Right cardiac atrium (tissue), 5 donors: ENCODE measurements at places on chromosomes 3 and 15.

GRCh38 chr3:152258448-152259393 lies 10.0 kb upstream of the MBNL1 start:
- peak; percentile 56 for DNase-seq

DNA sequence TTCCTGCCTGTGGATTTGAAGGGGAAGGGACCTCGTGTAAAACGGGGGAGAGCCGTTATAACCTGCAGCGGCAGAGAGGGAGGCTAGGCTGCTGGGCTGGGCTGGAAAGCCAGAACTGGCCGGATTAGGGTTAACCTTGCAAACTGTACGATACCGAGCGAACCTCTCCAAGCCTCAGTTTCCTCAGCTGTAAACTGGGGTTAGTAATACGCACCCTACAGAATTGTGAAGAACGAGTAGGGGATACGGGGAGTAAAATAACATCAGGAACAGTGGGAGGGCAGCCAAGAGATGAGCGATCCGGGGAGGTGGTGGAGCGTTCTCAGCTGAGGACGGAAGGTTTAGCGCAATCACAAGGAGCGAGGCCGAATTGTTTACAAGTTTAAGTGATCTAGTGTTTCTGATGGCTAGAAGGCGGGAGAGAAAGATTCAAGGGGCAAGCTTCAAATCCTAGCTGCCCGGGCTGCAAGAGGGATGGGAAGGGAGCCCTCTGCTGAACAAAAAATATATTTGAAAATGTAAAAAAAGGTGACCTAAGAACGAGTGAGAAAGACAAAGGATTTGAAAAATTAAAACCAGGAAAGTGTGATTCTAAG lies 768 bp upstream of the SEMA5B start:
- DNase-seq: peak; percentile 27

DNA sequence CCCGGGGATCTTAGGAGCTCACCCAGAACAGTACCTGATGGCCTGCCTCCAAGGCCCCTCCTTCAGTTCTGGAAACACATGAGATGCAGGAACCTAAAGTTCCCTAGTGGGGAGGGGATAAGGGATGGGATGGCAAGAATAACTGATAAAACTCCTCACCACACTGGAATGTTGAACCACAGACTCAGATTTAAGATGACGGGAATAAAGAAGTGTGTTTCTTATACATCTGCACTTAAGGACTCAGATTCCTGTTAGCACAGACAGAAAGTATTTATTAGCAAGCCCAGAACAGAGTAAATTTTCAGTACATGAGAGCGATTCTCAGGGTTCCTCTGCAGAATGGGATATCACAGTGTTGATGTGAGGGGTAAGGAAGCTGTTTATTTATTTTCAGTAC lies 245.2 kb downstream of the TLE3 start:
- no peak for DNase-seq

DNA sequence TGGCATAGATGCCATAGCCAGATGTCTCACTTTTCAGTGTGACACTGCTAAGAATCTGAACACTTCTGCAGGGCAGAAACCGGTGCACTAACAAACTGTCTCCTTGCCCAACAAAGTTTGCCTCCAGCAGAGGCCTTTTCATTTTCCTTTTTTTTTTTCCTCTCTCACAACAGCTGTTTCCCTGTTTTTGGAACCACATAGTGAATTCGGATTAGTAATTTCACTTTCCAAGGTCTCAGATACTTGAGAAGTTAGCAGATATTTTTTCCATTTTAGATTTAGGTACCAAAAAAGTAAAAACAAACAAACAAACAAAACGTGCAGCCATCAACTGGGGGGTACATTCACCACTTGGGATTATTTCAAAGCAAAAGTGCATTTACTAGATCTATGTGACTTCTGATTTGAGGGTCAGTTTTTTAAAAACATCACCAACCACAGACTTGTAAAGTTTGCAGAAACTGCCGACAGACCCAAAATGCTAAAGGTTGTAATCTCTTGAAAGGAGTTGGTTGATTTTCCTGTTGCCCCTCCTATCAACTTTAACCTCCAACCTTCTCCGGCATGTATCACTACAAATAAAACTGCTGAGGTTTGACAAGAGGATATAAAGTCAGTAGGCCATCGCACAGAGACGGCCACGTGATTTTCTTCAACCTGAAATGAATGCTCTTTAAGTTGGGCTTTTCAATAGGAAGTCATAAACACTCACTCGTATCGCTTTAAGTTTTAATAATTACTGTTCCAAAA lies 169.1 kb downstream of the CDIN1 start:
- DNase-seq: no peak

- DNase-seq: no peak
Observed at GRCh38 chr3:7913283-7913682, 588.3 kb upstream of the LMCD1 start.

- DNase-seq: no peak
Observed at GRCh38 chr3:159837725-159838124, 150.9 kb upstream of the IL12A start.

- no peak for DNase-seq
Observed at GRCh38 chr15:44542596-44542995, 5.6 kb downstream of the EIF3J start.

DNA sequence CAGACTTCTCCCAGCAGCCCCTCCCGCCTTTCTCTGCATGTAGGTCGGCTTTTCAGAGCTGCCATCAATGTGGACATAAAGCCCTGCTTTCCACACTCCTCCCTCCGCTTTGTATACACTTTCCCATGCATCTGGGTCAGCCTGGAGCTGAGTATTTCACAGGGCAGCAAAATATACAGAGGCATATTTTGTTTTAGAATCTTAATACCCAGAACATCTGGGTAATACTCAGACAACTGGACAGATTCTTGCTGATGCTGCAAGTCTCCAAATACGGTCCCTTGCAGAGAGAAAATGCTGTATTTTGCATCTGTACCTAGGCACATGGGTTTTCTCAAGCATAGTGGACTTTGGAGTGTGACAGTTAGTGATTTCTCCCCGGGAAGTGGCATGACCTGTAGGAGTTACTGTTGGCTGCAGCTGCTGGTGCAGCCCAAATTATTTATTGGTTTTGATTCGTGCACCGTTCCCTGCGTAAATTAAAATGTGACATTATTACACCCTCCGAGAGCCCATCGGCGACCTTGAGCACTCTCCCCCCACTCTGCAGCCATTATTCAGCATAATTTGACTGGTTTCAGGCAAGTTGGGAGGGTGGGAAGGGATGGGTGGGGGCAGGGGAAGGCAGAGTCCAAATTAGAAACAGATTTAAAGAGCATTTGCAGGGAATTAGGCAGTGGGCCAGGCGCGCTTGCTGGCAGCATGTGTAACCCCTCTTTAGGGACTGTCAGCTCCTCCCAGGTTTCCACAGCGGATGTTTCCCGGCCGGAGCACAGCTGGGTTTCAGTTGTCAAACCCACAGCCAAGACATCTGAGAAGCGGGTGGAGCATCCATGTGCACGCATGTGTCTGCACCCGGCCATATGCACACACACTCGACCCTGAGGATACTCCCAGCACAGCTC lies 100.8 kb downstream of the CPN2 start:
- peak; percentile 92 for DNase-seq

DNA sequence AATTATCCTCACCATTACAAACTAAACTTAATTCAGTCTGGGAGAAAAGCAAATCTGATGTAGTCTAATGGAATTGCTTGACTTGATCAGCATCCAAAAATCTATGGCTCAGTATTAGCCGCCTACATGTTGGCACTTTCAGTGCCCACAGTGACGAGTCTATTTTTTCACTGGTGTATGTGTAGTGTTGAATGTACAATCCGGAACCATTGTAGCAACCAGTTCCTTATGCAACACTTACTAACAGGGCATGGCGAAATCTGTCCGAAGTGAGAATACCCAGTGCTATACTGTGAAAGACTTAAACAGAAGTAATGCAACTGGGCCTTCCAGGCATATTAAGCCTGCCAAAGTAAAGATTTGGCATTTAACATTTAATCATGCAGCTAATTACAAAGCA lies 18.6 kb downstream of the LRRN1 start:
- DNase-seq: no peak

- no peak for DNase-seq
Observed at GRCh38 chr15:78343276-78344060, 3.3 kb downstream of the CRABP1 start.

GRCh38 chr15:71473751-71474150 lies 336.6 kb upstream of the NR2E3 start:
- DNase-seq: no peak

- DNase-seq: no peak
Observed at GRCh38 chr15:61146931-61147230, 82.2 kb downstream of the RORA start.

DNA sequence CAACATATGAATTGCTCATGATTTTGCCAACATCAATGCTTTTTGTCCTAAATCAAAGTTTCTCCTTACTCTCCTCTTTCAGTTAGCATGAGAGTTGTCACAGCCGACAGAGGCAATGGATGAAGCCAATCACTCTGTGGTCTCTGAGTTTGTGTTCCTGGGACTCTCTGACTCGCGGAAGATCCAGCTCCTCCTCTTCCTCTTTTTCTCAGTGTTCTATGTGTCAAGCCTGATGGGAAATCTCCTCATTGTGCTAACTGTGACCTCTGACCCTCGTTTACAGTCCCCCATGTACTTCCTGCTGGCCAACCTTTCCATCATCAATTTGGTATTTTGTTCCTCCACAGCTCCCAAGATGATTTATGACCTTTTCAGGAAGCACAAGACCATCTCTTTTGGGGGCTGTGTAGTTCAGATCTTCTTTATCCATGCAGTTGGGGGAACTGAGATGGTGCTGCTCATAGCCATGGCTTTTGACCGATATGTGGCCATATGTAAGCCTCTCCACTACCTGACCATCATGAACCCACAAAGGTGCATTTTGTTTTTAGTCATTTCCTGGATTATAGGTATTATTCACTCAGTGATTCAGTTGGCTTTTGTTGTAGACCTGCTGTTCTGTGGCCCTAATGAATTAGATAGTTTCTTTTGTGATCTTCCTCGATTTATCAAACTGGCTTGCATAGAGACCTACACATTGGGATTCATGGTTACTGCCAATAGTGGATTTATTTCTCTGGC lies 2.5 kb downstream of the OR4F6 start:
- DNase-seq: no peak

- no peak for DNase-seq
Observed at GRCh38 chr3:182384221-182384620, 409.1 kb upstream of the ATP11B start.

DNA sequence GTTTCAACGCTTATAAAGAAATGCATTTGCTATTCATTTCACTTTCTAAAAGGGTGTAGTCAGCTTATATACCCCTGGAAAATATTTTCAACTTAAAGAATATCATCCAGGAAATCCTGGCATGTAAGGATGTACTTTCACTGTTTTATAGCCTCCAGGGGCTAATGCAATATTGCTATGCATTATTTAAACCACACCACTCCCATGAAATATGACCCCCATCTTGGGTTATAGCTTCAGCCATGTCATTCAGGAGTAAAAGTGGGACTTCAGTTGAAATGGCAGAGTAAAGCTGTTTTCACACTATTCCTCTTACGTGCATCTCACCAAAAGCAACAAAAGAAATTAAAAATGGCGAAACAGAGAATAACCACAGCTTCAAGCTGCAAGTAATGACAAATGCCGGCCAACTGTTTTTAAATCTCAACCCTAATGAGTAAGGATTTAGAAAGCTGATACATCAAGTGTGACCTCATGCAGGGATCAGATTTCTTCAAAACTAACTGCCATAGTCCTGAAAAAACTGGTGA lies 84.5 kb downstream of the COL6A6 start:
- DNase-seq: no peak

DNA sequence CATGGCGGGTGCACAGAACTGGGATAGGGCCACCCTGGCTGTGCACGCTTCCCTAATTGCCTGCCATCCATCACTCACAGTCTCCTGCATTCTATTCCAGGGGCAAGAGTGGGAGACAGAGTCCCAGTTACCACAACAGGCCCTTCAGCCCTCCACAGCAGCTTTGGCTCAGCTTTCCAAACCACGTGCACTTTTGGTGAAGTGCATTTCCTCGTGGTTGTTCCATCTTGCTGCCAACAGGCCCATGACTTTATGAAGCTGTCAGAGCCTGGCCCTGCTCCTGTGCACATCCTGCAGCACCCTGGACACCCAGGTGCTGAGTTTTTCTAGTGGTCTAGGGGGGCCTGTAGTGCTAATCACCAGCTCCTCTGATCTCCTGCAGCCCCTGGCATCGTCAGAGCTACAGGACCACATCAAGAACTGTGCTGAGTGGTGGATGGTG lies 110.2 kb downstream of the ADCY5 start:
- DNase-seq: peak; percentile 65

DNA sequence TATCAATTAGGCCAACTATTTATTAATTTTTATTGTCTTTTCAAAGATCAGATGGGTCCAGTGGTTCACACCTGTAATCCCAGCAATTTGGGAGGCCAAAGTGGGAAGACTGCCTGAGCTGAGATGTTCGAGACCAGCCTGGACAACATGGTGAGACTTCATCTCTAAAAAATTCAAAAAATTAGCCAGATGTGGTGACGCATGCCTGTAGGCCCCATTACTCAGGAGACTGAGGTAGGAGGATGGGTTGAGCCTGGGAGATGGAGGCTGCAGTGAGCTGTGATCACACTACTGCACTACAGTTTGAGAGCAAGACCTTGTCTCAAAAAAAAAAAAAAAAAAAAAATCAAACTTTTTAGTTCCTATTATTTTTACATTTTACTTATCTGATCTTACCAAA lies 8.2 kb downstream of the AP3S2 start:
- no peak for DNase-seq

- DNase-seq: peak; percentile 89
Observed at GRCh38 chr15:72155003-72155621, 36.9 kb downstream of the SENP8 start.

DNA sequence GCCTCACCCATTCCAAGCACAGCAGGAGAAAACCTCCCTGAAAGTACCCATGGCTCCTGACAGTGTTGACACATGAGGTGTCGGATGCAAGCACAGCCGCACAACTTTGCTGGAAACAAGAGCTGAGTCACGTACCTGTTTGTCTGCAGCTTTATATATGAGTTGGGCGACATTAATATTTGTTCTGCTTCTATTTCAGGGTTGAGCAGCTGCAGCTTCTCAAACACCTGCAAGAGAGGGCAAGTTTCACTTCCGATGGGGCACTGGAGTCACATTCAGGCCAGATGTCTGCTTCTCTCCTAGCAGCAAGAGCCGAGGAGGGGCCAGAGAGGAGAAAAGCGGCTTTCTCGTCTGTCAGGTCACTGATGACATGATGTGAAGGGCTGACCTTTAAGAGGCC lies 88.0 kb downstream of the NUP210 start:
- no peak for DNase-seq
